Esophagus muscularis mucosa (tissue), 4 donors: ENCODE measurements at places on chromosomes 4 and X. TPM values are rescaled to one million over a fixed set of nuclear protein-coding genes. Genes with fewer than 3 reads are reported as not detected.

The SSX4B gene
- not detected for total RNA-seq

The ACE2 gene
- 5.0 TPM for total RNA-seq

The EDA2R gene
- 5.2 TPM for total RNA-seq

The BMX gene
- 2.8 TPM for total RNA-seq

The CSAG3 gene
- total RNA-seq = not detected

DNA sequence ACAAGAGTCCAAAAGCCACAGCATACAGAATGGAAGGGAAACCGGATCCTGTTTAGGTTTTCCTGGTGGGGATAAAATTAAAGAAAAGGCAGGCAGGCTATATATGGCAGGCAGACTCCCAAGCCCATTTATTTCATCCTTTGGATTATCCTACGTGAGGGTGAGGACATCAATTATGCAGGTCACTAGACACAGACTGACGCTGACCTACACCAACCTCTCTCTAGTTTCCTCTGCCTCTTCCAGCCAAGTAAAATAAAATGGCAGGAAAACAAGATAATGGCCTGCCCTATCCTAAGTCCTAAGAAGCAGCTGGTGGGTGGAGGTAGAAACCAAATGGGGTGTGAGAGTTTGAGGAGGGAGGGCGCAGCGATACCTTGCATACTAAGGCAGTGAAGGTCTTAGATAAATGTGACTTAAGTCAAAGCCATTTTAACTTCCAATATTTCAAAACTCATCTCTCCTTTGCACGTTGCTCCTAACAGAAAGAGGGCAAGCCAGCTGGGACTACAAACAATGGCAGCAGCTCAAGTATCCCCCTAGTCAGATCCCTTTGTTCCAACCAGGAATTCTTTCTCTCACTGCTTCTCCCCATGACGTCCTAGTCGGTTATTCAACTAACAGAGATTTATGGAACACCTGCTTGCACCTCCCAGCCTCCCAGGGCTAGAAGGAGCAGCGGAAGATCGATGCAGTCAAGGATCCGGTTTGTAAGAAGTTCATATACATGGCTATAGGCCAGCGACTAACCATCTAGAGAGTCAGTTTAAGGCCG, 72.8 kb downstream of the IRF2 start:
- DNase-seq = no peak
- H3K36me3 ChIP-seq = peaks cover 67% of the 10 kb centered on the region
- H3K4me3 ChIP-seq = no peak overlapping the region
- no peak overlapping the region for H3K27ac ChIP-seq
- peaks cover 33% of the 10 kb centered on the region for H3K4me1 ChIP-seq

- no peak for DNase-seq
- no peaks in the 10 kb centered on the region for H3K27me3 ChIP-seq
- no peak overlapping the region for H3K27ac ChIP-seq
- peaks cover 23% of the 10 kb centered on the region for H3K4me1 ChIP-seq
Measured at GRCh38 chr4:165375465-165375864, 3.3 kb upstream of the CPE start.

GRCh38 chr4:13762130-13762529, 134.6 kb upstream of the BOD1L1 start:
- H3K27ac ChIP-seq = no peak overlapping the region
- no peaks in the 10 kb centered on the region for H3K36me3 ChIP-seq
- no peak for DNase-seq
- no peak overlapping the region for H3K4me3 ChIP-seq
- no peaks in the 10 kb centered on the region for H3K4me1 ChIP-seq

DNA sequence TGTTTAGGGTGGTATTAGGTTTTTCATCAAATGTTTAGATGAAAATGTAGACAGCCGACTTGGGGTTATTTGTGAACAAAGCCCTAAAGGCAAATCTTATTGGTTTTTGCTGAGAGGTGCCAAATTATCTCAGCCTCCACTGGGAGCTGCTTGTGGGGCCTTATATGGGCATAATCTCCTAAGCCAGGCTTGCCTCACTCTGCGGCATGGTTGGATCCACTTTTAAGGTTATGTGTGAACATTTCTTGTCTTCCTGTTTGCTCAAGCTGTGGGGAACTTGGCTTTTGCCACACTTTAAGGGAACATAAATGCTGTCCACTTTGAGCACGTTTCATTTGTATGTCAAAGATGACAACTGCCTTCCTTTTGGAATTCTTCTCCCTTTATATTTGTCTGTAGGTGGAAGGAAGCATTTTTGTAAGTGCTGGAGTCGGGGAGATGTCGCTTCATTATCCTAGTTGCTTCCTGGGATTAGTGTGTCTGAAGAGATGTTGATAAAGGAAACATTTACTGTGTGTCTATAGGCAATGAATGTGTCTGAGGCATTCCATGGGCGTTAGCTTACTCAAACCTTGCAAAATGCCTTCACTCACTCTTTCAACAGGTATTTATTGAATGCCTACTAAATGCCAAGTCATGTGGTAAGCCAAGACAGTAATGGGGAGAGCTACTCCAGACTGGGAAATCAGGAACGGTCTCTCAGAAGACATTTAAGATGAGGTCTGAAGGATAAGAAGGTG, 78.3 kb downstream of the SLC9A6 start:
- no peak for DNase-seq
- no peaks in the 10 kb centered on the region for H3K4me1 ChIP-seq
- H3K36me3 ChIP-seq = no peaks in the 10 kb centered on the region
- peak overlapping the region; percentile 86 for H3K27ac ChIP-seq

DNA sequence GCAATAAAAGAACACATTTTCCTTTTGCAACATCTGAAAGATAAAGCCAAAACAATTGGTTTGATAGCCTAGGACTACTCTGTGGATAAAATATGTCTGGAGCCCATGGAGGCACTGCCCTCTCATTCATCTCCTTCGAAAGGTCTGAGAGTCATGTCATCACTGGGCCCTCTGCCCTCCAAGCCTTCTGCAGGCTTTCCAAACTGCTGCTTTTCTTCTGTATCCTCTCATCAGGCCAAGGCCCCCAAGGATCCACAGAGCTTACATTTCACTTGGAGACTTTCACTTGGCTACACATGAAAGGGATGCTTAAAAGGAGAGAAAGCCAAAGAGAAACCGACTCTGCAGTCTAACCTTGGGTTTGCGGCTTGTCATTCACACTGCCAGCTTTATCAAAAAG, 109.9 kb downstream of the SH3RF1 start:
- H3K27me3 ChIP-seq = no peaks in the 10 kb centered on the region
- H3K4me1 ChIP-seq = peaks cover 9% of the 10 kb centered on the region
- no peak overlapping the region for H3K4me3 ChIP-seq
- no peak for DNase-seq
- no peaks in the 10 kb centered on the region for H3K36me3 ChIP-seq

- no peaks in the 10 kb centered on the region for H3K4me1 ChIP-seq
- DNase-seq = no peak
- no peaks in the 10 kb centered on the region for H3K27me3 ChIP-seq
- no peaks in the 10 kb centered on the region for H3K36me3 ChIP-seq
- no peak overlapping the region for H3K4me3 ChIP-seq
Measured at GRCh38 chrX:66074920-66075879, 35.3 kb upstream of the VSIG4 start.

DNA sequence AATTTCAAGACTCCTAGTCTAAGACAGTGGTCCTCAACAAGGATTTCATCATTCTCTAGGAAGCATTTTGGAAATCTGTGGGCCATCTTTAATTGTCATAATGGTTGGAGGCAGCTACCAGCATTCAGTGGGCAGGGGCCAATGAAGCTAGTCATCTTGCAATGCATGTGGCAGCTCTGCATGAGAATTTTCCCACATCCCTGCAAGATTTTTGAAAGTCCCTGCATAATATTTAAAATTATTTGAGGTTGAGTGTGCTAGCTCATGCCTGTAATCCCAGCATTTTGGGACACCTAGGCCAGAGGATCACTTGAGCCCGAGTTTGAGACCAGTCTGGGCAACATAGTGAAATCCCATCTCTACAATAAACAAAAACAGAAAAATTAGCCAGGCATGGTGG, 44.0 kb downstream of the PCYT1B start:
- H3K27me3 ChIP-seq = no peaks in the 10 kb centered on the region
- H3K27ac ChIP-seq = no peak overlapping the region
- H3K36me3 ChIP-seq = no peaks in the 10 kb centered on the region
- no peak overlapping the region for H3K4me3 ChIP-seq
